ENCODE measurements at places on chromosomes 4 and X.

- no peak for DNase-seq
Observed at GRCh38 chr4:82984459-82984858, 26.2 kb downstream of the LIN54 start.

- DNase-seq = no peak
Observed at GRCh38 chr4:186170966-186171365, 20.4 kb upstream of the CYP4V2 start.

GRCh38 chr4:145279122-145279960, 99.0 kb upstream of the OTUD4 start:
- no peak for DNase-seq

DNA sequence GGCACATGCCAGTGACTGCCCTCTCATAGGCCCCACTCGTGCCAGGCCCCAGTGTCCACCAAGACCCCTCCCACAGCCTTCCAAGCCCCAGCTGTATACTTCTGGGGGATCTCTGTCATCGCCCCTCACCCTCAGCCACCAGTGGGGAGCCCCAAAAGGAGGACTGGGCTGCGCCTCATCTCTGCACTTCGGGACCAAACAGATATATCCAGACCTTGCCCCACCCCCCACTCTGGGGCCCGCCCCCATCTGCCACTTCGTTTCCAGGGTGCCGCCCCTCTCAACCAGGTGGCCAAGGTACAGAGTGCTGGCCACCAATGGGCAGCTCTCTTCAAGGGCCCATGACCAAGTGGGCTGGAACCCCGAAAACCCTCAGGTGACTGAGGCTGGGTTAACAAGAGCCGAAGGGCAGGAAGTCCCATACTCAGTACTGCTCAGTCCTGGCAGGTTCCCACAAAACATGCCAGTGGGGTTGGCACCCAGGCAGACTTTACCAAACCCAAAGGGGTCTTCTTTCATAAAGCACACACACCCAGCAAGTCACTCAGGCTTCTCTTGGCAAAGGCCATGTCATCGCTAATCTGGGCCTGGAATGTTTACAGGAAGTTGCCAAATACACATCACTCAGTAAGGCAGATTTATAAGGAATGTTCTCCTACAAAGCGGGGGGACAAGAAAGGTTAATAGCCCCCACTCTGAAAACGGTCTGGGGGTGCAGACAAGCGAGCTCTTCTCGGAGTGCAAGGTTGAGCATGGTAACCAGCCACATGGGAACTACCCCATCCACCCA, 4.4 kb downstream of the ZFYVE28 start:
- no peak for DNase-seq

- no peak for DNase-seq
Observed at GRCh38 chrX:149572743-149573142, 14.5 kb downstream of the MAGEA9B start.

DNA sequence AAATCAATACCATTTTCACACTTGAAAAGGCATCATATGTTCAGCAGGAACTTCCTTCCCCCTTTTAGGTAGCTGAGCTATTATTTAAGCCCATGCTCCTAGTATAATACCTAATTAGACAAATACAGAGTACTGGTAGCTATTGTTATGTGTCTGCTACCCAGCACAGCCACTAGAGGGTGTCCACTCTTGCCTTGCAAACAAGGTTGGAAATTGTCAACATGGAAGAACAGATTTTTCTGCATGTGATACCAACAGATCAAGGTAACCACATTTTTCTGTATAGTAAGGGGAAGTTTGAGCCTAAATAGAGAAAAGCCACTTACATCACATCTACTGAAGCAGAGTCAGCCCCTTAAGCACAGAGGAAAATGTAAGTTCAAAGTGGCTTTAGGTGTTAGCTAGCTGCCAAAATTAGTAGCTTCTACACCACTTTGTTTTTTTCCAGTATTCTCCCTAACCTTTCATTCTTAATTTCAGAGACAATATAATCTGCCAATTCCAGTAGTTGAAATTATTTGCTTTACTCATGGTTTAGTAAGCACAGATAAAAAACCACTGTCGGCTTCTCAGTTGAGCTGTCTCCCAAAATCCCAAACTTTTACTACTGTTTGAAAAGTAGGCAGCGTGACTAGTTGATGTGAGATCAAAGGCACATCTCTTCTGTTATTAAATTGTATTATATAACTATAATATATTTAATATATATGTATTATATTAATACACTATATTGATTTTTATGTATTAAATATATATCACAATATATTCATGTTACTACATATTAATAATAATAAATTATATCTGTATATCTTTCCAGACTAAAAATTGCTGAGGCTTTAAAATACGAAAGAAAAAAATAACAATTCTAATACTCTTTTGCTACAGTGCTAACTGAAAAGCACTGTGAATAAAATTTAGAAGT, 38.2 kb downstream of the EDNRA start:
- DNase-seq = peak; percentile 4

GRCh38 chr4:176780995-176781738, 11.6 kb downstream of the VEGFC start:
- no peak for DNase-seq

- no peak for DNase-seq
Observed at GRCh38 chrX:17552044-17552650, 177.1 kb downstream of the NHS start.

DNA sequence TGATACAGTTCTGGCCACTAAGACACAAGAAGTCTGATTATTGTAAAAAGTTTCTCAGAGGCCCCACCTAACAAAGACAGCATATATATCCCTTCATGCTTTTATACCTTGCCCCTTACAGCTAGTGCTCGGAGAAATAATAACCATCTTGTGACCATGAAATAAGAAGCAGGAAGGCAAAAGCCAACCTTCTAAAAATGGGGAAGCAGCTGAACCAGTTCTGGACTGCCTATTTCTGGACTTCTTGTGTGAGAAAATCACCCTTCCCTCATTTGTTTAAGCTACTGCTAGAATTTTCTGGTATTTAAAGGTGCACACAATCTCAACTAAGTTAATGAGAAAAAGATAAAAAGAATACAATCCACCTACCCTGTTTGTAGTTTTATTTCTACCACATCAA, 87.5 kb downstream of the CNOT6L start:
- no peak for DNase-seq

DNA sequence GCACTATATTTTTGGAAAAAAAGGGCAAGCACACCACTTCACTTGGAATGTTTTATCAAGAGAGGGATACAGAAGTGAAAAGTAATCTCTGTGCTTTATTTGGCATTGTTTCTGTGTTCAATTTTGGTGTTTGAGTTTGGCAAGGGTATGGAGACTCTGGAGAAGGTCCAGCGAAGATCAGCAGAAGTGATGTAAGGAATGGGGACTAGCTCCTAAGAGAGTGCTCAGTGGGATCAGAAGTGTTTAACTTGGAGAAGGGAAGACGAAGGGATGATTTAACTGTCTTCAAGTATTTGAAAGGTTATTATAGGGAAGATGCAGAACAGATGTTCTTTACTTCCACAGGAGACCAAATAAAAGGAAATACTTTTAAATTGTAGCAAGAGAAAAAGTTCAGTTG, 74.3 kb downstream of the CFAP299 start:
- no peak for DNase-seq

DNA sequence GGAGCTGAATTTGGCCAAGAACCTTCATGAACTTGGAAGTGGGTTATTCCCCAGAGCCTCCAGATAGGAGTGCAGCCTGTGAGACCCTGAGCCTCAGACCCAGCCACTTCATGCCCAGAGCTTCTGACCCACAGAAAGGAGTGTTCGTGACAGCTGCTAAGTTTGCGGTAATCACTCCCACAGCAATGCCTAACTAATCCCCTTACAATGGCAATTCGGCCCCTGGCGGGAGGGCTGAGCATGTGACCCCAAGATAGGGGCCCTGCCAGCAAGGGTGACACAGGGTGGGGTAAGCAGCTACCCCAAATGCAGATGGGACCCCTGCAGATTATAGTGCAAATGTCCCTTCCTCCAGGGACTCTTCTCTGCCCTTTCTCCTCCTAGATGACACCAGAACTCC, 22.5 kb downstream of the PNMA6E start:
- no peak for DNase-seq

DNA sequence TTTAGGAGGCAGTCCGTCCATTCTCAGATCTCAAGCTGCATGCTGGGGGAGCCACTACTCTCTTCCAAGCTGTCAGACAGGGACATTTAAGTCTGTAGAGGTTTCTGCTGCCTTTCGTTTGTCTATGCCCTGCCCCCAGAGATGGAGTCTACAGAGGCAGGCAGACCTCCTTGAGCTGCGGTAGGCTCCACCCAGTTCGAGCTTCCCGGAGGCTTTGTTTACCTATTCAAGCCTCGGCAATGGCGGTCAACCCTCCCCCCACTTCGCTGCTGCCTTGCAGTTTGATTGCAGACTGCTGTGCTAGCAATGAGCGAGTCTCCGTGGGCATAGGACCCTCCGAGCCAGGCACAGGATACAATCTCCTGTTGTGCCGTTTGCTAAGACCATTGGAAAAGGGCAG, 10.7 kb upstream of the ADH5 start:
- no peak for DNase-seq

- DNase-seq = no peak
Observed at GRCh38 chr4:13244444-13244843, 239.7 kb downstream of the RAB28 start.

- DNase-seq = no peak
Observed at GRCh38 chr4:85658766-85659439, 184.0 kb downstream of the ARHGAP24 start.

DNA sequence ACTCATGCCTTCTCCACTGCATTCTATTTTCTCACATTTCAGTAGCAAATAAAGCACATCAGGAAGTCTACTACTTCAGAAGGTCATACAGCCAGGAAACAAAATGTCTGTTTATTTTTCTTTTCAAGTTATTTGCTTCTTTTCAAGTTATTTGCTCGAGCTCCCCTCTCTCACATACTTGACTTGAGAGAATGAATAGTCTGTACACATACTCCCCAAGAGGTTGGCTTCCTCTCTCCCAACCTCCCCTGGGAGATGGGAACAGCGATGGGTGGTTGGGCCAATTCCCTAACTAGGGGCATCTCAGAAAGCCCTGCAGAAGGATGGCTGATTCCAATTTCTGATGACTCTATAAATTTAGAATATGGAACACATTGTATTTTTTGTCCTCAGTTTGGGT, 64.7 kb upstream of the PTPN13 start:
- DNase-seq = no peak

GRCh38 chr4:3436798-3437581, 4.8 kb upstream of the HGFAC start:
- no peak for DNase-seq

- no peak for DNase-seq
Observed at GRCh38 chrX:35829501-35829900, 31.4 kb downstream of the MAGEB16 start.

GRCh38 chrX:78327370-78328086, at the start of gene CYSLTR1:
TSS of gene CYSLTR1 (minus strand) at chrX:78327611. CDS start at chrX:78273746, 53,865 bp downstream.
- no peak for DNase-seq

- DNase-seq = no peak
Observed at GRCh38 chr4:110963662-110964280, 340.9 kb upstream of the PITX2 start.

- no peak for DNase-seq
Observed at GRCh38 chr4:118680808-118681207, 4.4 kb upstream of the METTL14 start.

GRCh38 chr4:95742872-95743271, 97.0 kb upstream of the PDHA2 start:
- DNase-seq = no peak

DNA sequence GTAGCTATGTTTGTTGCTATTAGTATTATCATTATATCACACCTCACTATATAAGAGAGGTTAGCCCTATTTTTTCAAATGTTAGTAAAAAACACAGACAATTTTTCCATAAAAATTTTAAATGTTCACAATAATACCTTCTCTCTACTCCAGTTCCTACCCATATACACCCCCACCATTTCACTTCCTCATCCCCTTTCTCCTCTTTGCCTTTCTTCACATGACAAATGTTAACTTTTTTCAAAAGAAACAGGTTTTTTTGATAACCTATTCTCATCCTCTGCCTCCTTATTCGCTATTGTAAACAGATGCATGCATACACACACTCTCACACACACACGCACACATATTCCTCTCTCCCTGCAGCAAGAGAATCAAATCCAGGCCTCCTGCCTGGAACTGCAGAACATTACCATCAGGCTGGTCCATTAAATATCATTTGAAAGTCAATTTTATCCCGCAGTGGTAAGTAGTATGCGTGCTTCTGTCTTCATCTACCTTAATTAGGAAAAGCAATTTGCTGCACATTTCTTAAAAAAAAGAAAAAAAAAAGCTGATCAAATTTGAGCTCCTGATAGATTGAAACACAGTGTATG, 55.5 kb downstream of the MID1IP1 start:
- DNase-seq = no peak

GRCh38 chr4:53752124-53752523, 160.8 kb upstream of the LNX1 start:
- no peak for DNase-seq

GRCh38 chrX:152945021-152945979, 47.4 kb downstream of the ZNF185 start:
- DNase-seq = no peak

GRCh38 chrX:103531002-103531401, 11.7 kb upstream of the RAB40A start:
- DNase-seq = no peak

- DNase-seq = no peak
Observed at GRCh38 chr4:147056940-147057610, 111.4 kb upstream of the TTC29 start.
